ENCODE measurements at places on chromosomes 12 and 14.

- DNase-seq: no peak
Measured at GRCh38 chr12:106098691-106099200, 40.0 kb downstream of the NUAK1 start.

- DNase-seq: no peak
Measured at GRCh38 chr14:95850429-95850828, 26.2 kb upstream of the TUNAR start.

- no peak for DNase-seq
Measured at GRCh38 chr12:91773749-91774429, 371.8 kb downstream of the BTG1 start.

- no peak for DNase-seq
Measured at GRCh38 chr12:102438827-102439210, 41.5 kb downstream of the IGF1 start.

DNA sequence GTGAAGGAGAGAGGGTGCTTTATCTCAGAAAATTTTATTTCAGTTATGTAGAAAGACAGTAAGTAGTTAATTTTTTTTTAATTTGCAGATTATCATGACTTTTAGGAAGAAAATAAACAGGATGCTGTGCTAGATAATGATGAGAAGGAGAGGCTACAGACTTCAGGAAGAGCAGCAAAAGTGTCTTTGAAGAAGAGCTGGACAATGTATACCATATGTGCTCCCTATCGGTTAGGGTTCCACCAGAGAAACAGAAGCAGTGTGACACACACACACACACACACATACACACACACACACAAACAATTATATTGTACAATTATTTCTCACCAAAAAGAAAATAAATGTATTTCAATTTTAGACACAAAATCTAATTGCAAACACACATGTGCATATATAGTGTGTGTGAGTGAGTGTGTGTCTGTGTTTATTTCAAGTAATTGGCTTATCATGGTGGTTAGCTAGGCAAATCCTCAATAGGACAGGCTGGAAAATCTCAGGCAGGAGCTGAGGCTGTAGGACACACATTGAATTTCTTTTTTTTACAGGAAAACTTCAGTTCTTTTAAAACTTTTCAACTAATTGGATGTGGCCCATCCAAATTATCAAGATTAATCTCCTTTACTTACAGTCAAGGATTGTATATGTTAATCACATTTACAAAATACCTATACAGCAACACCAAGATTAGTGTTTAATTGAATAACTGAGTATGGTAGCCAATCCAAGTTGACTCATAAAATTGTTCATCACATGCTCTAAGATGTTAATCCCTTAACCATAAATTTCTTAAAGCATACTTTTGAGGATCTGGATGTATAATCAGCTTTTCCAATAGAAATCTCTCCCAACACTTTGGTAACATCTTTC lies 235.8 kb upstream of the DCN start:
- DNase-seq: no peak

- no peak for DNase-seq
Measured at GRCh38 chr12:76152181-76152807, 67.8 kb upstream of the NAP1L1 start.

- DNase-seq: no peak
Measured at GRCh38 chr12:74957231-74957630, 252.4 kb downstream of the KCNC2 start.

DNA sequence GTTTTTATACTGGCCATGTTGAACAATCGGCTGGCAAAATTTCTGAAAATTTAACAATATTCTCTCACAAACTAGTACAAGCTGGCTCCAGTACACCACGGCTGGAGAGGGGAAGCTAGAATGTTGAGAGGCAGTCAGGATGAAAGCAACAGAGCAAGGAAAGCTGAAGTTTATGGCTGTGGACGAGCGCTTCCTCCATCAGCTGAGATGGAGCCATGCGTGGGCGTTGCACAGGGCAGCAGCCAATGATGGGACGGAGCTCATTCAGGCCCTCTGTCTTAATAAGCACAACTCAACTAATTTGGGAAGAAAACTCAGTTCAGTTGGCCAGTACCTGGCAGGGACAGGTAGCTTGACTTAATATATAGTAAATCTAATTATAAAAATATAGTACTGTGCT lies 14.1 kb upstream of the DCP1B start:
- DNase-seq: no peak

DNA sequence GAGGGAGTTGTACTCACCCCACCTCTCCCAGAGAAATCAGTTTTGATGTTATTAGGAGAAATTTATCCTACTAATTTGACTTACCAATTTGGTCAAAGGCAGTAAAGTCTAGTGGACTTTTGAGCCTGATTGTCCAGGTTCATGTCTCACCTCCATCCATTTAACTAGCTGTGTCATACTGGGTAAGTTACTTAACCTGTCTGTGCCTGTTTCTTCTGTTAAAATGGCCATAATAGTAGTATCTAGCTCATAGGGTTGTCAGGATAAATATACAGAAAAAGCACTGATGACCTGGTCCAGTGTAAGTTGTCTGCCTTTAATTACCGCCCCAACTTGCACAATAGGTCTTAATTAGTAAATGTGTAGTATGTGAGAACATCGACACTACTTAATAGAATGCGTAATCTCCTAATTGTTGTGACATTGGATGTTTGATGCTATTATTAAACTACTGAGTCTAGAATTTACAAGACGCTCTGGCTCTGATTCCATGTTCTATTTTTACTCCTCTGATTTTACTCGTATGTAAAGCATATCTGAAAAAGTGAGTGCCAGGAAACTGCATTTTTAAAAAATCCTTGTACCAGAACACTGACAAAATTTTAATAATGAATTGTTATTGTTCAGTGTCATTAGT lies 1.5 kb downstream of the RAB21 start:
- DNase-seq: no peak

GRCh38 chr12:57518176-57518919 lies 2.0 kb downstream of the DDIT3 start:
- DNase-seq: no peak

DNA sequence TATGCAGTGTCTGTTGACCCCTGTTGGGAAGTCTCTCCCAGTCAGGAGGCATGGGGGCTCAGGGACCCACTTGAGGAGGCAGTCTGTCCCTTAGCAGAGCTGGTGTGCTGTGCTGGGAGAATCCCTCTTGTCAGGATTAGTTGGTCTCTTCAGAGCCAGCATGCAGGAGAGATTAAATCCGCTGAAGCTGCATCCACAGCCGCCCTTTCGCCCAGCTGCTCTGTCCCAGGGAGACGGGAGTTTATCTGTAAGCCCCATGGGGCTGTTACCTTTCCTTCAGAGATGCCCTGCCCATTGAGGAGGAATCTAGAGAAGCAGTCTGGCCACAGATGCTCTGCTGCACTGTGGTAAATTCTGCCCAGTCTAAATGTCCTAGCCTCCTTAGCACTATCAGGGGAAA lies 13.1 kb upstream of the KLRC1 start:
- no peak for DNase-seq

DNA sequence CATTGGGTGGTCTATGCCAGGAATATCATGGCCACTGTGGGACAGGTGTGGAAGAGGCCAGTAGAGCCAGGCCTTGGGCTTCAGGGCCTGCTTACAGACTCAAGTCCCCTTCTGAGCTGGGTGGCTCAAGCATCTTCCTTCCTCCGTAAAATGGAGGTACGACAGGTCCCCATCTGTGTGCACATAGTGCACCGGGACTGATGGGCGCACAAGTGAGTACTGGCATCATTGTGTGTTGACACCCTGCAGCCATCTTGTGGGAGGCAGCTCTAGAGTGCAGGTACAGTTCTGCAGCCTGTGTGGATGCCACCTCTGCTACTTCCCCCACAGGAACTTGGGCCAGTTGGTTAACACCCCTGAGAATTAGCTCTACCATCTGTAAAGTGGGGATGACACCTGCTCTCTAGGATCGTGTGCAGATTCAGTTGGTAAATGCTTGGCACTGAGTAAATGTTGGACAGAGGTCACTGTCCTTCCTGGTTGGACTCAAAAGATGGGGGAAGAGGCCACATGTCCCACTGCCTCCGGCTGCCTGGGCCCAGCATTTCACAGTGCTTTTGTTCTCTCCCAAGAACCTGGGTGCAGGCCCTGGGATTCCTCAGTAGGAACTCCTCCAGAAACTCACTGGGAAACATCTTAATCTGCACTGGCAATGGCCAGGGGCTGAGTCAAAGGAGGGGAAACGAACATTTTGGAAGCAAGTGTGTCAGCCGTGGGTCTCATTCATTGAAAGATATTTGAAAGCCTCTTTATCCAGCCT lies 70.6 kb downstream of the C14orf132 start:
- DNase-seq: no peak

- DNase-seq: no peak
Measured at GRCh38 chr12:32603858-32604257, 75.2 kb upstream of the DNM1L start.
